ENCODE measurements at places on chromosomes 6 and 20.

DNA sequence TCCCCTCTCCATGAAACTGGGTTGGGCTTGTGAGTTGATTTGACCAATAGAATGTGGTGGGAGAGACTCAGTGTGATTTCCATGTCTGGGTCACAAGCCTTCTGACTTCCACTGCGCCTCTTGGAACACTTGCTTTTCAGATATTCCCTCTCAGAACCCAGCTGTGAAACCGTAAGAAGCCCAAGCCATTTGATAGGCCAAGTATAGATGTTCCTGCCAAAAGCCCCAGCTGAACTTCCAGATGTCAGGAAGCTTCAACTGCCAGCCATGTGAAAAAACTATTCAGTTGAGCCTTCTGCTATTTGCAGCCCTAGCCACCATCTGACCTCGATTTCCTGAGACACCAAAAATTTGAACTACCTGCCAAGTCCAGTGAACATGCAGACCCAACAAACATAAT is 387.8 kb upstream of the GJE1 start:
- no peak for DNase-seq

- no peak for DNase-seq
These were observed 2.1 kb downstream of the COL12A1 start for GRCh38 chr6:75203721-75204120.

GRCh38 chr20:5349448-5349847 is 32.7 kb upstream of the PROKR2 start:
- no peak for DNase-seq

GRCh38 chr6:157800420-157801237 is 22.4 kb upstream of the SNX9 start:
- no peak for DNase-seq

GRCh38 chr6:11978169-11978987 is 33.7 kb upstream of the HIVEP1 start:
- no peak for DNase-seq

DNA sequence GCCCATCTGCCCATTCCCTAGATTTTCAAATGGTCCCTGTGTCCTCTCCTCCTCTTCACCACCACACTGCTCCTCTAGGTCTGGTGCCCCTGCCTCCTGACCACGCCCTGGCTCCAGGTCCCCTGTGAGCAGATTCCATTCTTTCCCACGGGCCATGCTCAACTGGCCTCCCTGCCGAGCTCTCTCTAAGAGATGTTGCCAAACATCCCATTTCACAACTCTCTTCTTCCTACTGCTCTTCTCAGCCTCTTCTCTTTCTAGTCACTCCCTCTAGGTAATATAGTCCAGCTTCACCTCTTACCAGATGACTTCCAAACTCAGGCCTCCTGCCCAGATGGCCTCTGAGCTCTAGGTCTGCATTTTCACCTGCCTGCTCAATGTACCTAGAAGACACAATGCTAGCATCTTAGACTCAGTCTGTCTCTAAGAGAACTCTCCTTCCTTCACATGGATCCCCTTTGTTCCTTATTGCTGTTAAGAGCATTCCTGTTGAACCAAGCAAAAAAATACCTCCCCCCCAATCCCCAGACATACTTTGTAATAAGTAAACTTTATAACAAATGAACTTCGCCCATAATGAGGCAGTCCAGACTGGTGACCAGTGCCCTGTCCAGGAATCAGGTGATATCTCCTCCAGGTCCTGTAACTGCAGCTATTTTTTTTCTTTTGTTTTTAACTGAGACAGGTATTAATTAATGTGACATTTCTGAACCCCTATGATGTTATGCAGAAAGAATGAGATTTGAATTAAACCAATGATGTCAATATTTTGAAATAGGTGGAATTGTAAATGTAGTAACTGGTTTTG is 79.0 kb downstream of the LYRM4 start:
- DNase-seq, result no peak

DNA sequence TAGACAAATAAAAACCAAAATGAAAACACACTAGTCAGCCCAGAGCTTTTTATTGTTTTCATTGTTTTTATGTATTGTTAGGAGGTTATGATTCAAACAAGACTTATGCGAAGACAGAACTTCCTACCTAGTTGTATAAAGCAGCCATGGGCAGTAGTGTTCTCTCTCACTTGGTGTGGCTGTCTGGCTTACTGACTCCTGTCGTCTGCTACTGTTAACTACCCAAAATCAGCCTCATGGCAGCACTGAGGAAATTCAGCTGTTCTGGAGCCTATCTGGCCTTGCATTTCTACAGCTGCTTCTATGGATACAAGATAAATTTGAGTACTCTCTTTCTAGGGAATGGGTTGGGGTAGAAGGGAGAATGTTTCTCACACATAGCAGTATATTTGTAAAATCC is 20.4 kb downstream of the VTA1 start:
- no peak for DNase-seq

DNA sequence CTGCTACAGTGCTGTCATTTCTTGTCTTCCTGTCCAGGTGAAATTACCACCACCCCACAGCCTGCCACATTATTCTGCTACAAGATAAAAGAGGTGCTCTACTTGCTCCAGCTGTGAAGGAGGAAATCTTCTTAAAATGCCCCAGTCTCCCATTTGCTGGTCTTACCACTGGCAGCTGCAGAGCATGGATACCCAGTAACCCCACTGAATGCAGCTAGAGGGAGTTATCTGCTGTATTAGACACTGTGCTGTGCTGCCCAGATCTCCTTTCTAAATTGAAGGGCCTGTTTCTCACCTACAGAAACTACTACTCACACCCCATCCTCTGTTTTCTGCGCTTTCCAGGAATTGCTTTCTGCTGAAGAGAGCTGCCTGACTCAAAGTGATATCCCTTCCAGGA is 517.8 kb downstream of the PKHD1 start:
- no peak for DNase-seq

All from NCI-H1436 treated with DMSO at 0.1 percent for 48 hours (cell line).